ENCODE measurements at places on chromosomes 3 and 15.

GRCh38 chr3:151827816-151828215, 13.9 kb downstream of the AADAC start:
- no peak for DNase-seq

GRCh38 chr3:120289636-120290035, 4.6 kb upstream of the GPR156 start:
- no peak for DNase-seq

- DNase-seq: peak; percentile 93
Measured at GRCh38 chr3:127172781-127173515, 20.0 kb upstream of the PRR23E start.

DNA sequence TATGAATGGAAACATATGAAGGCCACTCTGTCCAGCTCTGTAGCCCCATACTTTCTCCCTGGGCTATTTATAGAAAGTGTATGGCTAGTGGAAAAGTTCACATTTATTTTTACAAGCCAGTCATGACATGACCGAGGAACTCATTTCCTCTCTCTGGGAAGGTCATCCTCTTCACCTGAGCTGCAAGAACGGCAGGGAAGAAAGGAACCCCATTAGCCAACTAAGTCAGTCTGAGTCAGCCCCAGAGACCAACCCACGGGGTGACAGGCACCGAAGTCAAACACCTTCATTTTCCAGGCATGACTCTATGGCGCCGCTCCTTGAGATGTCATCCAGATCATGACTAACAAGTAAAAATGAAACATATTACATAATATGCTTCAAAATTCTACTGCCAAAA, 4.8 kb downstream of the PAQR9 start:
- no peak for DNase-seq

- DNase-seq: no peak
Measured at GRCh38 chr15:83372434-83372891, 74.7 kb upstream of the SH3GL3 start.

GRCh38 chr3:139944256-139944910, 9.4 kb downstream of the CLSTN2 start:
- DNase-seq: peak; percentile 97

- DNase-seq: no peak
Measured at GRCh38 chr15:68330416-68330815, 52.9 kb downstream of the FEM1B start.

- DNase-seq: no peak
Measured at GRCh38 chr15:33382491-33382890, 71.7 kb downstream of the RYR3 start.

GRCh38 chr15:45641374-45641781, 6.5 kb downstream of the SQOR start:
- DNase-seq: no peak

- no peak for DNase-seq
Measured at GRCh38 chr3:9155028-9155427, 94.4 kb downstream of the SRGAP3 start.

- DNase-seq: no peak
Measured at GRCh38 chr3:155747946-155748290, 3.0 kb upstream of the PLCH1 start.

DNA sequence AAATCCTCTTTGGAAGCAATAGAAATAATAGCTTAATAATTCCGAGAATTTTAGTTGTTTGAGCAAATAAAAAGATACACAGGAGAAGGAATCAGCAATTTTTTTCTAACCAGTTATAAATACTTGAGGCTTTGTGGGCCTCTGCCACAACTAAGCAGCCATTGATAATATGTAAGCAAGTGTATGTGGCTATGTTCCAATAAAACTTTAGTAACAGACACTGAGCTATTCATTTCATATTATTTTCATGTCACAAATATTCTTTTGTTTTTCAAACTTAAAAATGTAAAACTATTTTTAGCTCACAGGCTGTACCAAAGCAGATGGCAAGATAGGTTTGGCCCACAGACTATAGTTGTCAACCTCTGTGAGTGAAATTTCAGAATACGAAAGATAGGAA, 85.7 kb downstream of the MSL2 start:
- no peak for DNase-seq

- DNase-seq: no peak
Measured at GRCh38 chr3:42983927-42984326, 4.8 kb downstream of the GASK1A start.

DNA sequence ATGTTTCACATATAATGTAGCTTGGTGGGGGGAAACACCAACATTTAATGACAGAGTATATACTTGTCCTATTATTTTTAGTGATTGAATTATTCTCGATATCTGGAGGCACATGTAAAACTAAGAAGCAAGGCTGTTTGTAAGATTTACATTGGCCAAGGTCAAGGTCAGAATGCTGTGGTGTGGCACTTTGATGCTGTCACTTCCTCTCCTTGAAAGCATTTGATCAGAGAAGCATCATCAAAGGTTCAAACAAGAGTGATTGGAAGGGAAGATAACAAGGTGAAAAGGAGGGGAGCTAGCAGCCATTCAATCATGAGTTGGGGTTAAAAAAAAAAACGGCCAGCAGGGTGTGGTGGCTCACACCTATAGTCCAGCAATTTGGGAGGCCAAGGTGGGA, 26.4 kb downstream of the RTF1 start:
- DNase-seq: no peak

- no peak for DNase-seq
Measured at GRCh38 chr3:187568171-187568570, 102.0 kb downstream of the SST start.

All from NCI-H1105 (cell line).